ENCODE measurements at places on chromosomes 13 and 19. TPM values are rescaled to one million over a fixed set of nuclear protein-coding genes. Genes with fewer than 3 reads are reported as not detected.

The SNRPA gene
- total RNA-seq, result 42.0 TPM

The C1QTNF9 gene
- total RNA-seq, result 0.53 TPM

The ZIM2 gene
- total RNA-seq, result 0.45 TPM

The VSTM2B gene
- total RNA-seq, result not detected

The FGF14 gene
- total RNA-seq, result 0.46 TPM

The ZNF780A gene
- total RNA-seq, result 5.7 TPM

The SPC24 gene
- total RNA-seq, result 8.5 TPM

The AMER2 gene
- total RNA-seq, result 0.20 TPM

The GGACT gene
- total RNA-seq, result 1.5 TPM

The CEACAM16 gene
- total RNA-seq, result not detected

The KIR3DL1 gene
- not detected for total RNA-seq

The PPFIA3 gene
- total RNA-seq, result 63.9 TPM

The CYP4F3 gene
- total RNA-seq, result 9.5 TPM

The PRR19 gene
- not detected for total RNA-seq

All from lower leg skin (tissue), 4 donors.